ENCODE measurements at places on chromosomes 16 and 17.

GRCh38 chr17:36899250-36900159, 37.8 kb upstream of the LHX1 start:
- DNase-seq, result no peak

GRCh38 chr16:642189-643049, 791 bp downstream of the MCRIP2 start:
- peak; percentile 55 for DNase-seq

GRCh38 chr16:50684823-50685461, 3.8 kb upstream of the SNX20 start:
- no peak for DNase-seq

- no peak for DNase-seq
Measured at GRCh38 chr17:29593591-29594518, 923 bp downstream of the ANKRD13B start.

DNA sequence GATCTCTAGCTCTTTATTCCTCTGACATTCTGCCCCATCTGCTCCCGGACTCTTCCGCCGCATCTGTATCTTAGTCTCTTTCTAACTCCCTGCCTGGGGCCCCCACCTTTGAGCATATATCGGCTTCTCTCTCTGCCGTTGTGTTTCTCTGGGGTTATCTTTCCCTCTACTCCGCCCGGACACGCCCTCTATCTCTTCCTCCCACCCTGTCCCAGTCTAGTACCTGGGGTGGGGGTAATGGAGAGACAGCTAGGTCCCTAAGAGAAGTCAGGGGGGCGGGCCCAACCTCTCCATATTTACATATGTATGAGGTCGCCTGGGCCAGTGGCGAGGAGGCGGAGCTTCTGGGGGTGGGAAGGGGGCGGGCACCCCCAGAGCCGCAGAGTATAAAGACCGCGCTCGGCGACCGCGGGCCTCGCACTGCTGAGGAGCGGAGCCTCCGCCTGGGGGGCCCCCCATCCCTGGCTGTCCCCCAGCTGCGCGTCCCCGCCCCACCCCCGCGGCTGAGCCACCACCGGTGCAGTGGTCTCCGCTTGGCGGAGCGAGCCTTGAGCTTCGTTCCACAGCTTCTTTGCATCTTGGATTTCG, at the start of gene ATP1B2:
ATP1B2 (plus strand) TSS at position 418 of the 588 bp plus-strand sequence. CDS start 593 bp downstream, outside the sequence.
- DNase-seq, result peak; percentile 58

DNA sequence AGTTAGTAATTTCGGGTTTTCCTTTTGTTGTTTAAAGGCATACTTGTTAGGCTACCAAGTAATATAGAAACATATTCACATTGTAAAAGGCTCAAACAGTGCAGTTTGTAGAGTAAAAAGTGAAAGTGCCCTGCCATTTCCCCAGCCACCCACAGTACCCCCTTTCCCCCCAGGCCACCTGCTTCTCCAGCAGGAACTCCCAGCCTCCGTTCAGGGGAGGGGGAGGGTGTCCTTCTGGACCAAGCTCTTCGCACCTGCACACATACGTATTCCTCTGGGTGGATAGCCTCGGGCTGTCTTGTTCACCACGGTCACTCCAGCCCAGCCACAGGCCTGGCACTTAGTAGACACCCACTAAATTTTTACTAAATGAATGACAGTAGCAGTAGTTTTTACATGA, 144.5 kb downstream of the CLEC16A start:
- DNase-seq, result no peak

GRCh38 chr17:62999736-63000135, 33.7 kb downstream of the TANC2 start:
- DNase-seq, result no peak

DNA sequence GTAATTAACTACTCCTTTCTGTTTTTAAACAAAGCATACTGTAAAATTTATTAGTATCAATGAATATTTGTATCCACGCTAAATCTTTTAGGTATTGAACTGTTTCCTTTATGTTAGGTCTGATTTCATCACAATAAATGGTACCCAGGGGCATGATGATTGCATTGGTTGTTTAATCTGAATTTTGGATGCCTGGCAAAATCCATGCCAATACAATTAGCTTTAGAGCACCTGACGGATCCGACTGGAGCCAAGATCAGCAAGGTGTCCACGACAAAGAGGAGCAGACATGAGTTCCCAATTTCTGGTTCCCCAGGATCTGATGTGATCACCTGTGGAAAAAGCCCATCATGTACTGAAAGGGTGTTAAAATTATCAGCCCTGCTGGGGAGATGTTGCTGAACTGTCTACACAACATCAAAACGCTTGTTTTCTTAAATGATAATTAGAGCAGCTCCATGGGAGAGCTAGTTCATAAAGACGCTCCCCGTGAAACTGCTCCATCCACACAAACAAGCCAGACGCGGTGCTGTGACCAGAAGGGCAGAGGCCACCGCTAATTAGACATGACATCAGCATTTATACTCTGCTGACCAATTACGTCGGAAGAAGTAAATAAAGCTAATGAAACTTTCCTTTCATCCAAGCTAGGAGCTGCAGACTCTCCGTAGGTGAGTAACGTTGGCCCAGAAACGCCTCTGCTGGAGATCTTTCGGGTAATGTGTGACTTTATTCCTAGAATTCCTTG, 151.7 kb downstream of the CPPED1 start:
- no peak for DNase-seq

DNA sequence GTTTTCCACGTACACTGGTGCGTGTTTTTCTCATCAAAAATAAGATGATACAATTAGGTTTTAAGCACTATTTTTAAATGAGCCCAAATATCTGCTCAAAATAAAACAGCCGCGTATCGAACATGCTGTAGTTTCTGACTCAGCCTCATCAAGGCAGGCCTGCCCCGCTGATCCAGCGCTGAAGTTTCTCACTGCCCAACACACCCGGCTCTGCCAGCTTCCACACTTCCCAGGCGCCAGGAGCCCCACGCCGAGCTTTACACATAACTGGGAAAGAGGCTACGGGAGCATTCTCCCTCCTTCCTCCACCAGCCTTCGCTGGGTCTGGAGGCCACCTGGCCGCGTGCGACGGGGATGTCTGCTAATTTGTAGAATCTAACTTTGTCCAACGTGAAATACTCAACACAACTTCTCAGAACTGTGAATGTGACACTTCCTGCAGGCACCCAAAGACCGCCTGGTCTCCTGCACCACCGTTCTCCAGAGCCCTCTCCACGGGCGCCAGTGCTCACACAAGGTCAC, 42.1 kb downstream of the MAP1LC3B start:
- DNase-seq, result no peak

GRCh38 chr17:40580140-40580539, 14.9 kb upstream of the CCR7 start:
- no peak for DNase-seq

DNA sequence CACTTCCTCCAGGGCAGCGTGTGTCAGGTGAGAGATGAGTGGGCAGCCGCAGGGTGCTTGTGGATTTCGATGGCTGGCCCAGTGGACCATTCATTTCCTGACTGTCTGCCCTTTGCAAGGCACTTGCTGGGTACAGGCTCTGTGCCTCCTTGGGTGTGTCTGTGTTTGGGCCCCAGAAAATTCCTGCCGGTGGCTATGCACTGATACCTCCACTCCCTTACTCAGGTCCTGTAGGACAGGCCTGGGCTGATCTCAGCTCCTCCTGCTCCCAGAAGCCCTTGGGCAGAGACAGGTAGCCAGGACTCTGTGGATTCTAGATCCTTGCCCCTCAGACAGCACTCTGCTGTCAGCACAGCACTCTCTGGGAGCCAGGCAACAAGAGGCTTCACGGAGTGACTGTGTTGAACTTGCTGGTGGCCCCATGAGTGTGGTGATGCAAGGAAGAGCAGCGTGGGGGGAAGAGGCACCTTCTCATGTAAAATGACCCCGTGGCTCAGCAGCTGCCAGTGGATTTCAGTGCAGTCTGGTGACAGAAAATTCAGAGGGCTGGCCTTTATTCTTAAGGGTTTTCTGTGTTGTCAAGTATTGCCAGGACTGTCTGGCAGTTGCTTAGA, 29.0 kb downstream of the PGS1 start:
- DNase-seq, result no peak

DNA sequence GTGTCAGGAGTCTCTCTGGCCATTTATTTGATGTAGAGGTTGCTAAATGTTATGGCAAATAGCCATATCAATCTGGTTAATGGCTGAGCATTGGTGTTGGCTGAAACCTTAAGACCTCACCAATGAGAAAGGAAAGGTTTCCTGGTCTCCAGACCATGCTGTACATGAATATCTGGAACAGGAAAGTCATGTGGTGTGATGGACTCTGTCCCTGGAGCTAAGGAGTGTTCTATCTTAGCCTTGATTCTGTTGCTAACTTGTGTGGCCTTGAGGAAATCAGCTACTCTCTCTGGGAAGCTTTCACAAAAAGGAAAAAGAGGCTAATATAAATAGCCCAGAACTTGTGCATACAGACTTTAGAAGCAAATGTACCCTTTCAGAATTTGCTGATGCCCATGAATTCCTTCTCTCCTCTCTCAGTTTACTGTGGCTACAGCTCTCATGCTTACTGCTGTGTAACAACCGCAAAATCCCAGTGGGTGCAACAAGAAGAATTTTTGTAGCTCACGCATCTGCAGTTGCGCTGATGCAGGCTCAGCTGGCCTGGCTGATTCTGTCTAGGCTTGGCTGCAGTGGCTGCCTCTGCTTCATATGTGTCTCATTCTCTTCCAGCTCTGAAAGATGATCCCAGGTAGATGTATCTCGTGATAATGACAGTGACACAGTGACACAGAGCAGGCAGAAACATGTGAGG, 287.5 kb downstream of the NPIPA8 start:
- no peak for DNase-seq

DNA sequence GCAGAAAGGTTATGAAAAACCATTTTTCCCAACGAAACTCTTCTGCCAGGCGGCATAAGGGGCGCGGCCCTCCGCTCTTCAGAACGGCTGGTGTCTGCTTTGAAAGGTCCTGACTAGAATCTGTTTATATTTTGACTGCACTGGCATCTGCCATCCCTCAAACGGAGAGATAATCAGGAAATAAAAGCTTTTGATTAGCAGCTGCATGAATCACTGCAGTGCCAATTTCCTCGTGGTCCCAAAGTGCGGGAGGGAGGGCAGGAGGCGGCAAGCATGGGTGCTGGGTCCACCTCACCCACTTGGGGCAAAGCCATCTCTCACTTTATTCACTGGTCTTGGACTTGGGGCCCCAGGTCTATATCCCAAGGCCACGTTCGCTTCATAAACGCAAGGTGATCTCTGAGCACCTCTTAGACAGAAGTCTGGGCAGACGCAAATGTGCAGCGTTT, 49.7 kb downstream of the TBC1D16 start:
- DNase-seq, result no peak

GRCh38 chr16:306911-307370, 24.0 kb downstream of the PDIA2 start:
- no peak for DNase-seq

DNA sequence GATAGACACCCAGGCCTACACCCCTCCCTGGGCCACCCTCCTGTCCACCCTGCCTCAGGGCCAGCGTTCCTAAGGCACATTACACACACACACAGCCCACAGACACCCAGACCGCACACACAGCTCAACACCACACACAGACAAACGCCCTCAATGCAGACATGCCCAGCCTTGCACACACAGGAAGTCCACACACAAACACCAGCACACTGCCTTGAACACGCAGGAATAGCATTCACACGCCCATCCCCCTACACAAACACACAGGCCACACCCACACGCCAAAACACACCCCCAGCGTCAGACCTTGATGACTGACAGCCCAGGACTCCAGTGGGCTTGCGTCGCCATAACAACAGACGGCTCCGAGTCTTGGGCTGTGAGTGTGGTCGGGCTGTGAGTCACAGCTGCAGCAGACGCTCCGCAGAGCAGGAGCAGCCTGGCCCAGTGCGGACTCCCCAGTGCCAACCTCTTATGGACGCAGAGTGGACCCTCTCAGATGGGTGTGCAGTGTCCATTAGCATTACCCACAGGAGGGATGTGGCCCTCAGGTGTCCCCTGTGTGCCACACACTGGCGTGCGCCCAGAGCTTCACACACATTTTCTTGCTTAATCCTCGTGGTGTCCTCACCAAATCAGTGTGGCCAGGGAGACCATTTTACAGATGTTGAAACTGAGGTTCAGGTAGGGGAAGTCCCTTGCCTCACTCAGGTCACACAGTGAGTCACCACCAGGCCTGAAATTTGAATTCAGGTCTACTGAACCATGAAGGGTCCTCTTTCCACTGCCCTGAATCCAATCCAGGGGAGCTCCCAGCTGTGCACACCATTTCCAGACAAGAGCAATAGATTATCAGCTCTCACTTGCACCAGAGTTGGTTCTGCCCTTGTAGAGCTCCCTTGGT, 17.8 kb upstream of the RAI1 start:
- peak; percentile 97 for DNase-seq

DNA sequence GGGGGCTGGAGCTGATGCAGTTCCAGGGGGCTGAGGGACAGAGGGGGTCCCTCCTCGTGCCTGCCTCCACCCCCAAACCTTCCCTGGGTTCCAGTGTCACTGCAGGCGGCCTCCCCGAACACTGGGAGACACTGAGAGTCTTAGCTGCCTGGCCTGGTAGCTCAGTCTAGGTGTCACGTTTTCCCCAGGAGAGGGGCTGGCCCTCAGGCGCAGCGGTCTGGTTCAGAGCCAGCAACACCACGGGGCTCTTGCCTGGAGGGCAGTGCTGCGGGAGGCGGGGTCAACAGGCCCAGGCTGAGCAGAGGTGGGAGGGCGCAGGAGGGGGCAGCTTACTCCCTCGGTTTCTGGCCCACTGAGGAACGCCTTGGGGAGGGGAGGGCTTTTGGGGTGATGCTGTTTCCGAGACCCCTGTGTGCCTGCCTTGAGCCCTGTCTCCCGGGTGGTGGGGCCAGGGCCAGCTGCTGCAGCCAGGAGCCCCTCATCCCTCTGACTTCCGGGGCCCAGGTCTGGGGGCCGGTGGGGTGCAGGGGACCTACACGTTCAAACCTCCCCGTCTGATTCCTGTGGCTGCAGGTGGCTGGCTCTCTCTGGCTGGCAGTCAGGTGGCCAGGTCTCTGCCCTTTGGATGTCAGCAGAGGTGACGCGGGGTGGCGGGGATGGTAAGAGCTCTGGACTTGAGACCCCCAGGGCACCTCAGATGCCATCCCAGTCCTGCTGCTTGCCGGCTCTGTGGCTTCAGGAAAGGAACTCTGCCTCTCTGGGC, 89.3 kb upstream of the GSE1 start:
- DNase-seq, result peak; percentile 70

DNA sequence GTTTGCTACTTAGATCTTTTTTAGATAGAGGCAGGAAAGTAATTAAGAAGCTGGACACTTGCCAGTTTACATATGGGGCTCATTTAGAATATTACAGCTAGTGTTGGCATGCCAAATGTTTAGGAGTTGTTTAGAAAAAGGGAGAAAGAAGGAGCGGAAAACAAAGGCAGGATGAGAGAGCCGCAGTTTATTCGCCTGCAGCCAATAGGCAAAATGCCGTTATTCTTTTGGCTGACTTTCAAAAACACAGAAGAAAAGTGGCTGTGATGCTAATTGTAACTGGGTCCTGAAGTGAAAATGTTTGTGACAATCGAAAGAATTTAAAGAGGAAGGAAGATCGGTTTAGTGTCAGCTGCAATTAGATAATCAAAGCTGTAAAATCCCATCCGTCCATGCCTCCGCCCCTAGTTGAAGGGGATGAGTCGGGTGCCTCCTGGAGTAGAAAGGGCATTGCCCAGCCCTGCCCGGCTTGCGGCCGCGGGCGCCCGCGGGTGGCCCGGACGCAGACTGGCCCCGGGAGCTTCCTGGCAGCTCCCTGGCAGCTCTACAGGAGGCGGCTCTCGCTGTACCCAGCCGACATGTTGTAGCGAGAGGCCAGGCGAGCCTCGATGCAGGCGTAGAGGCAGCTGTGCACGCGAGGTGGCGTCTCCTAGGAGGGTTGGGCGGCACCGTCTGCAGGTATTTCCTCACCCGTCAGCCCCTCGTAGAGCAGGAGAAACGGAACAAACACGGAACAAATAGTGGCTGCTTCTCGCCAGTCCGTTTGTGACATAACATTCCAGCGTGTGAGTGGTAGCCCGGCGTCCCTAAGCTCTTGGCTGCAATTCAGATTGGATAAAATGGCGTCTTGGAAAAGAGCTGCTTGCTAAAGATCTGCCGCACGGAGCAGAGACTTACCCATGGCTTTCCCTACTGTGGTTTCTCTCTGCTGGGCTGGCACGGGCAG, 82.2 kb downstream of the TNRC6C start:
- DNase-seq, result peak; percentile 75

Measured in AG08396 (cell line).